Large intestine (tissue), 12 donors: ENCODE measurements at places on chromosomes 13 and 19.

DNA sequence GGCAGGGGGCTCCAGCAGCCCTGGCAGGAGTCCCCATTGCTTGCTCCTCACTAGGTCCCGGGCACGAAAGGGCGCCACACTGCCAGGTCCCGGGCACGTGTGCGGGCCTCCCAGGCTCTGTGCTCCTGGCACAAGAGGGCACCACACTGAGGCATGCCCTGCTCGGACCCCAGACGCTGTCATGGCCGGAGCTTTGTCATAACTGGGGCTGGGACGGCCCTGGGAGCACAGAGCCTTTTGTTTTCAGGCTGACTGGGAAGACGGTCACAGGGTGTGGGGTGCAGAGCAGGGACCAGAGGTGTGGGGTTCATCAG, 7.4 kb downstream of the BSG start:
- peaks cover 14% of the 10 kb centered on the region for H3K4me1 ChIP-seq
- no peak overlapping the region for H3K27ac ChIP-seq
- no peak overlapping the region for H3K4me3 ChIP-seq
- no peaks in the 10 kb centered on the region for H3K27me3 ChIP-seq

DNA sequence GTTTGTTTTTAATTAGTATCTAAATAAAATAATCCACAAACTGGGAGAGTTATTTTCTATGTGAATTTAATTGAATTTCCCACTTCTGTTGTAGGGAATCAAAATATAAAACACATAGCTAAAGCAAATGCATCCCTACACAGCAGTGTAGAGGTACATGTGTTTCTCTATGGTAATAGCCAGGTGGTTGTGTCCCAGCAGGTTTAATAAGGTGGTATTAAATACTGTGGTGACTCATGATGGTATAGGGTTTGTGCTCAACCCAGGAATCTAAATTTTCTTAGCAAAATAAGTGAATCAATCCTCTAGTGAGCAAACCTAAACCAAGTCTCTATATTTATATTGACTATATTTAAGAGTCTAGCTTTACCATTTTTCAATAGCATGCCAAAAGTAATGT, 30.0 kb downstream of the PCDH9 start:
- H3K4me3 ChIP-seq, result no peak overlapping the region
- DNase-seq, result no peak
- no peaks in the 10 kb centered on the region for H3K4me1 ChIP-seq
- H3K36me3 ChIP-seq, result no peaks in the 10 kb centered on the region

GRCh38 chr19:32173836-32174235, 171.6 kb upstream of the ZNF507 start:
- H3K4me3 ChIP-seq, result no peak overlapping the region
- no peak for DNase-seq
- H3K4me1 ChIP-seq, result no peaks in the 10 kb centered on the region

- H3K36me3 ChIP-seq, result peaks cover 4% of the 10 kb centered on the region
- H3K4me3 ChIP-seq, result no peak overlapping the region
- H3K27me3 ChIP-seq, result no peaks in the 10 kb centered on the region
- H3K27ac ChIP-seq, result no peak overlapping the region
- no peaks in the 10 kb centered on the region for H3K4me1 ChIP-seq
- DNase-seq, result no peak
Measured at GRCh38 chr19:2923510-2923909, 21.3 kb downstream of the ZNF77 start.

- peak overlapping the region; percentile 85 for H3K27ac ChIP-seq
- peak; percentile 76 for DNase-seq
- peaks cover 3% of the 10 kb centered on the region for H3K36me3 ChIP-seq
- H3K4me3 ChIP-seq, result peak overlapping the region; percentile 62
Measured at GRCh38 chr13:49791315-49791710, 1.2 kb downstream of the KPNA3 start.

- DNase-seq, result no peak
- H3K27ac ChIP-seq, result no peak overlapping the region
- no peaks in the 10 kb centered on the region for H3K4me1 ChIP-seq
- no peak overlapping the region for H3K4me3 ChIP-seq
Measured at GRCh38 chr13:20988033-20988908, 73.1 kb downstream of the LATS2 start.

DNA sequence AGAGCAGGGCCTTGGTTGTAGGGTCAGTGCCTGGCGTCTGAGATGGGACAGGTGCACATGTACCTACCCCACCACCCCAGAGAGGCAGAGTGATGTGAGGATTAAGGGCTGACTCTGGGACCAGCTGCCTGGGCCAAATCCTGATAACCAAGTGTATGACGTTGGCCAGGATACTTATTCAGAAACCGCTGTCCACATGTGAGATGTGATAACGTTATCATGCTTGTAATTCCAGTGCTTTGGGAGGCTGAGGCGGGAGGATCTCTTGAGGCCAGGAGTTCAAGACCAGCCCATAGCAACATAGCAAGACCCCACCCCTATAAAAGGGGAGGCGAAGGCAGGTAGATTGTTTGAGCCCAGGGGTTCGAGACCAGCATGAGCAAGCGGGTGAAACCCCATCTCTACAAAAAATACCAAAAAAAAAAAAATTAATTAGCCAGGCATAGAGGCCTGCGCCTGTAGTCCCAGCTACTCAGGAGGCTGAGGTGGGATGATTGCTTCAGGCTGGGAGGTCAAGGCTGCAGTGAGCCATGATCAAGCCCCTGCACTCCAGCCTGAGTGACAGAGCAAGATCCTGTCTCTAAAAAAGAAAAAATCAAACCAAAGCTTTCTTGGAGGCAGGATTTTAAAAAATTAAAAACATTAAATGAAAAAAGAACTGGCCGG, 10.0 kb downstream of the ADGRE5 start:
- no peak overlapping the region for H3K27ac ChIP-seq
- no peak for DNase-seq
- no peak overlapping the region for H3K4me3 ChIP-seq
- no peaks in the 10 kb centered on the region for H3K4me1 ChIP-seq

GRCh38 chr13:52026246-52026626, 1.7 kb downstream of the UTP14C start:
- H3K36me3 ChIP-seq, result peaks cover 56% of the 10 kb centered on the region
- H3K4me1 ChIP-seq, result peaks cover 10% of the 10 kb centered on the region
- H3K27ac ChIP-seq, result no peak overlapping the region
- H3K27me3 ChIP-seq, result no peaks in the 10 kb centered on the region

DNA sequence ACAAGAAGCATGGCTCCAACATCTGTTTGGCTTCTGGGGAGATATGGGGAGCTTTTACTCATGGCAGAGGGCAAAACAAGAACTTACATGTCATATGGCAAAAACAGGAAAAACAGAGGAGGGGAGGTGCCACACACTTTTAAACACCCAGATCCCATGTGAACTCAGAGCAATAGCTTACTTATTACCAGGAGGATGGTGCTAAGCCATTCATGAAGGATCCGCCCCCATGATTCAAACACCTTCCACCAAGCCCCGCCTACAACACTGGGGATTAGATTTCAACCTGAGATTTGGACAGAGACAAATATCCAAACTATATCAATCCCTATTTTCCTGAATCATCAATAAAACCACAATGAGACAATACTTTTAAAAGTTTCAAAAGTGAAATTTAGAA, 712.1 kb downstream of the PCDH9 start:
- no peak for DNase-seq
- no peak overlapping the region for H3K27ac ChIP-seq
- no peak overlapping the region for H3K4me3 ChIP-seq

- DNase-seq, result no peak
- no peaks in the 10 kb centered on the region for H3K27me3 ChIP-seq
- no peak overlapping the region for H3K4me3 ChIP-seq
- H3K4me1 ChIP-seq, result peaks cover 17% of the 10 kb centered on the region
Measured at GRCh38 chr19:40397568-40397906, 7.6 kb upstream of the HIPK4 start.

DNA sequence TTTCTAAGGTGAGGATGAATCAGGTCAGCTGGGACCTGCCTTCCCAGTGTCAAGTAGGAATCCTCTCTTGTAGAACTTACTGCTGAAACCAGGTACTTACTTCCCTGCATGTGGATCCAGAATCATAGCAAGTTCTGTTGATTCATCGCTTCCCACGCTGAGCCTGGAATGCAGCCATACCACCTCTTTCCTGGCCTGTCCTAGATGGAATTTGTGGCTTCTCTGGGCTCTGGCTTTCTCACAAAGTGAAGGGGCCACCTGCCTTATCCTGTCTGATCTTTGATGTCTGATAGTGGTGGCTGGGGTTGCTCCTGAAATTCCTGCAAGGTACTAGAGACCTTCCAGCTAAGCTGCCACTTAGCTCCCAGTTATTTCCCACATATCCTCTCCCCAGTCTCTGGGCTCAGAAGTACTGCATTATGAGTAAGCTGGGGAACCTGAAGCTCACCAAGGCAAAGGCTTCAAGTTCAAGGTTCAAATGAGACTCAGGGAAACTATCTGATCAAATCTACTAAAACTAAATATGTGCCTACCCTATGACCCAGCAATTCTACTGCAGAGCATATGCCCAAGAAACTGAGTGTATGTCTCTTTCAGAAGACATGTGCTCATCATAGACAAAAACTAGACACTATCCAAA, 103.5 kb downstream of the SUCLA2 start:
- H3K4me1 ChIP-seq, result no peaks in the 10 kb centered on the region
- H3K27ac ChIP-seq, result no peak overlapping the region
- no peak for DNase-seq
- H3K27me3 ChIP-seq, result no peaks in the 10 kb centered on the region
- no peak overlapping the region for H3K4me3 ChIP-seq
- H3K36me3 ChIP-seq, result no peaks in the 10 kb centered on the region

- no peaks in the 10 kb centered on the region for H3K4me1 ChIP-seq
- no peaks in the 10 kb centered on the region for H3K36me3 ChIP-seq
- no peak for DNase-seq
- H3K27ac ChIP-seq, result no peak overlapping the region
- H3K4me3 ChIP-seq, result no peak overlapping the region
Measured at GRCh38 chr13:50213526-50213925, 198.3 kb downstream of the KCNRG start.

DNA sequence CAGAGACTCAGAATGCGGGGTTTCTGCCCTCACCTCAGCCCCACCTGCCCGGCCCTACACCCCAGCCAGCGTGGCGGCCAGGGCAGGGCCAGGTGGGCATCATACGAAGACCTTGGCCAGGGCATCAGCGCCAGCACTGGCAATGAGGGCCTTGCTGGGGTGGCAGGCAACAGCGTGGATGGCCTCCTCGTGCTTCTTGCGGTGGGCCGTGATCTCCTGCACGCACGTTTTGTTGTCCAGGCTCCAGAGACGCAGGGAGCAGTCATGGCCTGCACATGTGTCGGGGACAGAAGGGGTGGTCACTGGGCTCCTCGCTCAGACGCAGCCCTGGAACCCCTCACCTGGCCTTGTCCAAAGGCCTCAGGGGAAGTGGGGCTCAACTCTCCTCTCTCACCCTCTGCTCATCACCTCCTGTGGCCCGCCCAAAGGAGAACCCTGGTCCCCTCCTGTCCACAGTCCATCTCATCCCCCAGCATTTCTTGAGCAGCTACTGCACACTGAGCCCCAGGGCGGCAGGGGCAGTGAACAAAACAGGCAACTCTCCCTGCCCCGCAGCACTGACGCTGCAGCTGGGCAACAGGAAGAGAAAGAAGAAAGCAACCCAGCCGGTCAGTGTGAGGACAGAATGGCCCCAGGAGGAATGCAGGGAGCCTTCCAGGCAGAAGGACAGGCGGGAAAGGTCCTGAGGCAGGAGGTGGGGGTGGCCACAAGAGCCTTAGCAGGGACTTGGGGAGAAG, 3.8 kb upstream of the PRKD2 start:
- H3K27me3 ChIP-seq, result no peaks in the 10 kb centered on the region
- no peak for DNase-seq
- no peak overlapping the region for H3K27ac ChIP-seq
- H3K36me3 ChIP-seq, result peaks cover 67% of the 10 kb centered on the region

DNA sequence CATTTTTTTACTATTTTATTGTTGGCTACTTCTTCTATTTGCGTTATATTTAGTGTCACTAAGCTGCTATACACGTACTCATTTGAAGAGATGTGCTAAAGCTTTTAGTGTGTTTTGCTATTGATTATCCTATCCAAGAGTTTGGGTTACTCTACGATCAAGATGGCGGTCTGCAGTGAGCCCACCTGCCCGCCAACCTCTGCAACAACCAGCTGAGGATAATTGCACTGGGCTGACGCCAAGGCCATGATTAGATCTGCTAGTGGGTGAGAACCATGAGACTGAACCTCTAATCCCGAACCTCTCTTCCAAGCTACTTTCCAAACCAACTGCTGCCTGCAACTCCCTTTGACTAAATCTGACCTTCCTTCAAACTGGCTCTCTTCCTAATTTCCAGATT, 1.8 kb downstream of the CPB2 start:
- H3K27me3 ChIP-seq, result no peaks in the 10 kb centered on the region
- no peaks in the 10 kb centered on the region for H3K36me3 ChIP-seq
- H3K4me3 ChIP-seq, result no peak overlapping the region
- H3K27ac ChIP-seq, result no peak overlapping the region
- no peaks in the 10 kb centered on the region for H3K4me1 ChIP-seq
- no peak for DNase-seq

- peak overlapping the region; percentile 33 for H3K27ac ChIP-seq
- H3K4me1 ChIP-seq, result peaks cover 9% of the 10 kb centered on the region
- H3K4me3 ChIP-seq, result no peak overlapping the region
- H3K27me3 ChIP-seq, result peaks cover 2% of the 10 kb centered on the region
Measured at GRCh38 chr19:29624489-29625185, 18.6 kb downstream of the POP4 start.

DNA sequence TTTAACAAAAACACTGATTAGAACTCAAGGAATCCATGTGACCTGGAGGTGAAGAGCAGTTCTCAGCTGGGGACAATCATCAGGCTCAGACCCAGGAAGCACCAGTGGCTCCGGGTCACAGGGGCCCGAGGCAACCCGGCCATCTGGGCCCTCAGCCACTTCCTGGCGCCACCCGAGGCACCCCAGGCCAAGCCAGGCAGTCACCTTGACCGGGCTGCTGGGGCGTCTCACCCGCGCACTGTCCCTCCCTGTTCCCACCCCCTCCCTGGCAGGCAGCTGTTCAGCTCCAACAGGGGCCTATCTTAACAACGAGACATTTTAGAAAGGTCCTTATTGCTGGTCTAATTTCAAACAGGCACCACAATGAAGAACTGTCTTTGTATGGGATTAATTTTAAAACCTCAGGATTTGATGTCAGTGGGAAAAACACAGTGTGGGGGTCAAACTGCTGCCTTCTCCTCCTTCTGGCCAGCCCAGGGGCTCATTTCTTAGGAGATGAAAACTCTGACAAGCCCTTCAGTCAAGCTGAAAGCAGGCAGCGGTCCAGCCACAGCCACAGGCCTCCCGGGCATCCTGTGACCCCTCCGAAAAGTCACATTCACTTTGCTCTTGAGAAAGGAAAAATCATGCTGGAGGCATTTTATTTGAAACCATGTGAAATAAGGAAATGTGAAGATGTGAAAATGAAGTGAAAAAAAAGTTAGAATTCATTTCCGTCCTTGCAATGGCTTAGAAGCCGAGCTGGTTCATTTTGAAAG, 83.3 kb downstream of the KCTD15 start:
- H3K27ac ChIP-seq, result no peak overlapping the region
- H3K4me3 ChIP-seq, result no peak overlapping the region
- DNase-seq, result no peak
- H3K36me3 ChIP-seq, result no peaks in the 10 kb centered on the region
- H3K27me3 ChIP-seq, result peaks cover 18% of the 10 kb centered on the region
- H3K4me1 ChIP-seq, result no peaks in the 10 kb centered on the region

GRCh38 chr19:2534423-2535013, 58.6 kb downstream of the GADD45B start:
- H3K27ac ChIP-seq, result peak overlapping the region; percentile 70
- H3K4me1 ChIP-seq, result peaks cover 4% of the 10 kb centered on the region
- H3K36me3 ChIP-seq, result no peaks in the 10 kb centered on the region
- no peak overlapping the region for H3K4me3 ChIP-seq
- H3K27me3 ChIP-seq, result no peaks in the 10 kb centered on the region

- no peak for DNase-seq
- no peak overlapping the region for H3K4me3 ChIP-seq
- H3K36me3 ChIP-seq, result no peaks in the 10 kb centered on the region
- peaks cover 3% of the 10 kb centered on the region for H3K4me1 ChIP-seq
- no peaks in the 10 kb centered on the region for H3K27me3 ChIP-seq
Measured at GRCh38 chr13:80126389-80127068, 214.4 kb downstream of the SPRY2 start.
